ENCODE measurements at places on chromosomes 7 and 10.
A peak's percentile ranks its signal among the peaks of the same experiment; 100 is the strongest.

DNA sequence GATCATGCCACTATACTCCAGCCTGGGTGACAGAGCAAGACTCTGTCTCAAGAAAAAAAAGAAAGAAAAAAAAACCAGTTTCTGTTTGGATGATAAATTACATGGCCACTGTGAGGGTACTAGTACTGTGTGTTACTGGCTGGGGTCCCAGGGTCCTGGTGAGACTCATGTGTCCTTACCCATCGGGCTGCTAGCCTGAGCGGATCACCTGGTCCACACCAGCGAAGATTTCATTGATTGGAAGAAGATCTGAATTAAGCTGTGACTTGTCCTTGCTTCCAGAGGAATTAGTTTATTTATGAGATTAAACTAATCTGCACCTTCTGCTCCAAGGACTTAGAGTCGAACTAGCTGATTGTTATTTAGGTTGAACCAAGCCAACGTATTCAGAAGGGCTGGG lies 40.0 kb upstream of the BAMBI start:
- DNase-seq = no peak

DNA sequence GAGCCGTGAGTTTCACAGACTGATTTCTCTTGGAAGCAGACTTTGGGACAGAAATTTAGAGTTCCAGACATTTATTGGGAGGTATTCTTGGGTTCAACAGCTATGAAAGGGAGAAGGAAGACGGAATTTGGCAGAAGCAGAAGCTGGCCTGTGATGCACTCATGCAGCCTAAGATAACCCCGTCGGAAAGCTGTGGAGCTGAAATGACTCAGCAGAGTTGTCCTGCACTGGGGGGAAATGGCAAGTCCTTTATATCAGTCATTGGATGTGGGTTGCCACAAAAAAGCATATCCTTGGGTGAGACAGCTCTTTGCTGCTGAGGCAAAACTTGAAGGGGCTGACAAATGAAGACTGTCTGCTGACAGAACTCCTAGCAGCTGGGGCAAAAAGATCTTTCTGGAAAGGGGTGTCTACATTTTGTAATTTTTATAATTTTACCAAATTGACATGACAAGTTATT lies 11.5 kb upstream of the MICU1 start:
- DNase-seq = peak; percentile 62

GRCh38 chr10:69883310-69884023 lies 81.8 kb downstream of the COL13A1 start:
- no peak for DNase-seq

DNA sequence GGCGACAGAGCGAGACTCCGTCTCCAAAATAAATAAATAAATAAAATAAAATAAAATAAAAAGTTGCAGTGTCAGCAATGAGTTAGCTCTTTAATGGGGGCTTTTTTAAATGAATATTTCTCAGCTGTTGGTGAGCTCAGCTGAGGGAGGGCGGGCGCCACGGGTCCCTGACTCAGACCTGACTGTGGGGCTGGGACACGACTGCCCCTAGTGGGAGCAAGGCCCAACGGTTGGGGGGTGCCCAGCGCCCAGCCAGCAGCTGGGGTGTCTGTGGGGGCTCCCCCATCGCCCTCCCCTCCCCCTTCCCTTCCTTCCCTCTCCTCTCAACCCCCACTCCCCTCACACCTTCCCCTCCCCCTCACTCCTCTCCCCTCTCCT lies 46.6 kb downstream of the PWWP2B start:
- peak; percentile 55 for DNase-seq

GRCh38 chr10:49023752-49024151 lies 84.1 kb upstream of the LRRC18 start:
- DNase-seq = no peak

- no peak for DNase-seq
Measured at GRCh38 chr7:45188736-45189135, 31.1 kb downstream of the RAMP3 start.

GRCh38 chr7:106736508-106737201 lies 75.7 kb upstream of the CCDC71L start:
- peak; percentile 59 for DNase-seq

GRCh38 chr10:72831696-72832409 lies 61.7 kb upstream of the OIT3 start:
- no peak for DNase-seq

DNA sequence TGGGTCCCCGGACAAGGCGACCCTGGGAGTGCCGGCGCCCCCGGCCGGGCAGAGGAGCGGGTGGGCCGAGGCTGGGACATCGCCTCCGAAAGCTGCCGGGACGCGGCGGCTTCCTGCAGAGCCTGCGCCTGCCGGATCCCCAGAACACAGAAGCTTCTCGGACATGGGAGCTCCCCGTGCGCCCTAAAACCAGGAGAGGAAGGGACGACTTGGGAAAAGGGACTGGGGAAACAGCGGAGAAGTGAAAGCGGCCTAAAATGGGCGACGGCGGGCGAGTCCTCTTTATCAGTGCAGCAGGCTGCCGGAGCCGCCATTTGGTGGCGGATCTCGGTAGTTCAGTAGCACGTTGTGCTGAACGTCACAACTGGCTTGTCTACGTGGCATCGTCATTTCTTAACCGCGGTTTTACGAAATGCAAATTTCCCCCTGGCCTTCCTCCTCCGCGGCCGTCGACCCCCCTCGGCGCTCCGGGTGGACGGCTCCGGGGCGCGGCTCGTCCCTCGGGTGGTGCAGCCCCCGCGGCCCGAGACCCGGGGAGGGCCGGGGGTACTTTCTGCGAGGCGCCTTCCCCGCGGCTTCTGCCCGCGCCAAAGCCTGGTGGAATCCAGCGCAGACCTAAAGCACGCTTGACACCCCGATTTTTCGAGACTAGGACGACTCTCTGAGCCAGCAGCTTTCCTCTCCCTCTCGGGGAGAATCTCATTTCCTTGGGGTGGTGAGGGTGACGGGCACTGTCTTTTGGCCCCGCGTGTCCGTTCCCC lies 9.9 kb upstream of the SPAG6 start:
- DNase-seq = no peak

- no peak for DNase-seq
Measured at GRCh38 chr7:108441392-108441955, 14.8 kb downstream of the NRCAM start.

- no peak for DNase-seq
Measured at GRCh38 chr7:130488392-130489139, 3.3 kb upstream of the MEST start.

GRCh38 chr10:6176691-6177231 lies 26.0 kb upstream of the PFKFB3 start:
- no peak for DNase-seq

Data from urothelium cell line (cell line).